ENCODE measurements at places on chromosomes 3 and 15. TPM values are rescaled to one million over a fixed set of nuclear protein-coding genes. Genes with fewer than 3 reads are reported as not detected.

- no peaks in the 10 kb centered on the region for H3K36me3 ChIP-seq
- no peak for DNase-seq
- peaks cover 50% of the 10 kb centered on the region for H3K4me1 ChIP-seq
- no peak overlapping the region for H3K27ac ChIP-seq
- H3K4me3 ChIP-seq: no peak overlapping the region
- no peaks in the 10 kb centered on the region for H3K27me3 ChIP-seq
Observed at GRCh38 chr15:98755781-98756180, 107.4 kb downstream of the IGF1R start.

DNA sequence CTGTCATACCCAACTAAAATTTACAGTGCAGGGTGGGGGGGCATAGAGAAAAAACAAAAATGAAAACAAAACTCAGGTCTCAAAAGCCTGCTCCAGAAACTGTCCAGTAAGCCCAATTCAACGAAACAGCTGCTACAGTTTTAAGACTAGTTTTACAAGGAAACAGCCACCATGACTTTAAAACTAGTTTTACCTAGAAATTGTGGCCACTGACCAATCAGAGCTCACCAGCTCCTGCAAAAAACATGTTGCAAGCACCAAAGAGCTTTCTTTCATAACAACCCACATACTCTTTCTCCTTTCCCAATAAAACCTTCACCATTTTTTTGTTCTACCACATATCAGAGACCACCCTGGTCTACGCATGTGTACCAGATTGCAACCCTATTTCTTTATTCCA lies 7.3 kb upstream of the CFAP91 start:
- H3K27ac ChIP-seq: no peak overlapping the region
- no peak overlapping the region for H3K4me3 ChIP-seq
- no peaks in the 10 kb centered on the region for H3K36me3 ChIP-seq
- no peak for DNase-seq

DNA sequence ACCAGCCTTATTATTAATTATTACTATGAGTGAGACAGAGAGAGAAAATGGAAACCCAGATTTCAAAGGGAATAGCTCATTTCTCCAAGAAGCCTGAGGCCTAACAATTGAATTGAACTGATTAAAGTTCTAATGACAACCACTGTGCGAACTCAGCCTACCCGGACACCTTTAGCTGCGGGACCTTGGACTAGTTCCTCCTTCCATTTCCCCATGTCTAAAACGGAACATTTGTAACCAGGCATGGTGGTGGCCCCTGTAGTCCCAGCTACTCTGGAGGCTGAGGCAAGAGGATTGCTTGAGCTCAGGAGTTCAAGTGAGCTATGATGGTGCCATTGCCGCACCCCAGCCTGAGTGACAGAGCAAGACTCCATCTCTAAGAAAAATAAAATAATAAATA lies 16.4 kb upstream of the RTP2 start:
- no peak overlapping the region for H3K4me3 ChIP-seq
- DNase-seq: no peak
- H3K27ac ChIP-seq: no peak overlapping the region

DNA sequence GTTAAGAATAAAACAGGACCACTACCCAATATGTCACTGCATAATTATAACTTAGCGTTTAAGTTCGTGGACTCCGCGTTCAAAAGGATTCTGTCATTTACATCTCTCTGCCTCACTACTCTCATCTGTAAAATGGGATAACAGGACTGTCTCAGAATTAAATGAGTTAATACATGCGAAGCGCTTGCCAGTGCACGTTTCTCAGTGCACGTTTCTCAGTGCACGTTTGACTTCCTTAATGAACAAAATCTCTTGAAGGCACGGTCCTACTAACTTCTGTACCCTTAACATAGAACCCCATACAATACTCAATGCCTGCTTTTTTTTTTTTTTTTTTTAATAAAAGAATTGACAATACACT lies 499 bp downstream of the RABL3 start:
- DNase-seq: no peak
- H3K36me3 ChIP-seq: peaks cover 6% of the 10 kb centered on the region
- H3K4me1 ChIP-seq: peaks cover 33% of the 10 kb centered on the region
- peak overlapping the region; percentile 90 for H3K4me3 ChIP-seq
- H3K27me3 ChIP-seq: no peaks in the 10 kb centered on the region

GRCh38 chr3:53163444-53164387 lies 2.7 kb downstream of the PRKCD start:
- H3K4me3 ChIP-seq: no peak overlapping the region
- no peak for DNase-seq
- H3K4me1 ChIP-seq: peaks cover 20% of the 10 kb centered on the region
- H3K36me3 ChIP-seq: no peaks in the 10 kb centered on the region
- no peak overlapping the region for H3K27ac ChIP-seq

GRCh38 chr15:74725845-74726773 lies 781 bp upstream of the CYP1A1 start:
- peak; percentile 63 for DNase-seq
- peaks cover 21% of the 10 kb centered on the region for H3K27me3 ChIP-seq
- peaks cover 11% of the 10 kb centered on the region for H3K4me1 ChIP-seq
- H3K4me3 ChIP-seq: peak overlapping the region; percentile 67

CCDC51 gene
- total RNA-seq: 17.4 TPM

CFAP100 gene
- total RNA-seq: not detected

BOC gene
- 0.29 TPM for total RNA-seq

TMEM207 gene
- total RNA-seq: not detected

Data from activated naive CD4-positive, alpha-beta T cell treated with anti-CD3 and anti-CD28 coated beads for 36 hours (primary cell).